D721Med (cell line): ENCODE measurements at places on chromosomes 2 and 18.

DNA sequence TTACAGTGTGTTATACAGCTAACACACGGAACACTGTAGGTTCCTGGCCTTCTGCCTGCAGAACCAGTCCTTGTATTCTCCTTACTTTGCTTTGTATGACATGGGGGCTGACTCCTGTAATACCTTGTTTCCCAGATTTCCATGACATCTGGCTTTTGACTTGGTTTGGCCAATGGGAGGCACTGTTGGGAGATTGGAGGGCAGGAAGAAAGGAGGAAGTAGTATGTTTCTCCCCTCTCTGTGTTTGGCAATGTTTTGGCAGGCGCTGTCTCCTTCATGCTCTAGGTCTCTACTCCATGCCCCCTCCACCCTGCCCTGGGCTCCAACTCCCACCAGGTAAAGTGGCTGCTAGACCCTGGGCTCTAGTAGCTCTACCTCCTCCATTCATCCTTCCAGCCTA is 331.1 kb upstream of the SLC14A2 start:
- no peak for DNase-seq

DNA sequence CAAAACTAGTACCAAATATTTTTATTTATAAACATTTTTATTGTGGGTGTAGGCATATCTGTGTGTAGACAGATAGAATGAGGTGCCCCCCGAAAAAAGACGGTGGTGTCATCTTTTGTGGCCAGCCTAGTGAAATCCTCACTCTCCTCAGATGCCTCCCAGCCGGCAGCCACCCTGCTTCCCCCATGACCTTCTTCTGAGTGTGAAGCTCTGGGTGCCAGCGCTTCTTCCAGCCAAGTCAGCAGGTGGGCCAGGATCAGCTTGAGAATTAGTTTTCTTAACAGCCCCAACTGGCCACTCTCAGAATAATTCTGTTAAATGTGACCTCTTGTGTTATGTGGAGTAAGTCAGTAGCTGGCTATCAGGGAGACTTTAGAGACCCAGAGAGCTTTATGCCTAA is 229.6 kb upstream of the FOSL2 start:
- DNase-seq: no peak

GRCh38 chr18:36503477-36503876 is 206.0 kb downstream of the FHOD3 start:
- no peak for DNase-seq

DNA sequence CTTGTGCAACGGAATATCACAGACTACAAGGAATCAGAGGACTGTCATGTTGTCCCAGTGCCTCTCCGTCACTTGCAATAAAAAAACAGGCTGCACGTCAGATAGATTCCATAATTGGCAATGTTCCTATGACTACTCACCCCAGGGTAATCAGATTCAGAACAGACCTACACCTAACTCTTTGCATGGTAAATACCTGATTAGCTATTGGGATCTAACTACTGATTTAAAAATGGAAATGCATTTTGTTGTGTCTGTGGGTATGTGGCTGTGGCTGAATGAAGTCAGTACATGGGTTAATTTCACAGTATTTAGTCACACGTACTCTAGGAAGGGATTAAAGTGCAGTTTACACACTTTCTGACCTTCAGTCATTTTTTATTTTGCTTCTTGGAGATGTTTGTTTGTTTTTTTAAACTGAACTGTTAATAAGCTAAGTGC is 91.7 kb downstream of the SCN3A start:
- DNase-seq: no peak

GRCh38 chr2:50749216-50749615 is 282.7 kb downstream of the NRXN1 start:
- DNase-seq: no peak

DNA sequence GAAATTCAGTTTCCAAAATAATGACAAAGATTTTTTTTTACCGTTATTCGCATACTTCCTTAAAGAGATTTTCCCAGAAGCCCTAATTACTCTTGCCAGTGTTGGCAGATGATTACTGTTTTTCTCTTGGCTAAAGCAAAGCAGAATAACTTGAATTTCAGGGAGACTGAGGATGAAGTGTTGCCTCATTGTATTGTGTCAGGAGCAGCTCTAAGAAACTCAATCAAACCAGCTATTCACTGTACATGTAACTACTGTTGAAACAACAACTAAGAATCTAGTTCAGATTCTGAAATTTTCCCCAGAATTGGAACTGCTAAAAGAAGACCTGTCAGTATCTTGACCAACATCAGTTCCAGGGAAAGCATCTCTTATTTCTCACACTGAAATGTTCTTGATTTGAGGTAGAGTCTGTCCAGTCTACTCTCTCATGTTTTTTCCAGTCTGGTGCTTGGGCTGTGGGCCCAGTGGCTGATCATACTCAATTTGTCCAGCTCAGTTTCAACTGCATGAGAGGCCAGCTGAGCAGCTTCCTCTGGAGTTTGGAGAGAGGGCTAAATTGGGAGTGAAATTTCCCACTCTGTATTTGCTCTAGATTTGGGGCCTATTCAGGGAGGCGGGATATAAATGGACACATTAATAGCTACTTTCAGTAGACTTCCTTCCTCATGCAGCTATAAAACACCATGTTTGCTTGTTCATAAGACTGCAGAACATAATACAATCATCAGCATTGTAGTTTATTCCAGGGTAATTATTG is 78.5 kb downstream of the PPP1R1C start:
- DNase-seq: no peak

- no peak for DNase-seq
Observed at GRCh38 chr18:11839556-11839955, 11.7 kb upstream of the CHMP1B start.

DNA sequence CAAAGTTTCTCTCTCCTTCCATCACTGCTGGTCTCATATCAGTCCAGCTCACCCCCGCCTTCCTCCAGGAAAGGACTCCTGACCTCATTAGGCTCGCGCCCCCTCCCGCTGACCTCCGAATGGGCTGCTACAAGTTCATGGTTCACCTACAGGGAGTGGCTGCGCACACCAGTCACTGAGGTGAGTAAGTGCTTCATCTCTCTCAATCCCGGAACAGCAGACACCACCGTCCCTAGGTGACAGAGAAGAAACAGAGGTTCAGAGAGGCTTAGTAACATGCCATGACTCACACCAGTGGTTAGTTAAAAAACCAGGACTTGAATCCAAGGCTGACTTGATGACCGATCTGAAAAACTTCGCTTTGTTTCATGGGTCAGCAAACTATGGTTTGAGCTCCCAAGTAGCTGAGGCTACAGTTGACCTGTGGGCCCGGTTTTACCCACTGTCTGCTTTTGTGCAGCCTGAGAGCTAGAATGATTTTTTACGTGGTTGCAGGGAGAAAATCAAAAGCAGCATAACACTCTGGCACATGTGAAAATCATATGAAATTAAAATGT is 42.0 kb downstream of the ZFP36L2 start:
- no peak for DNase-seq

GRCh38 chr18:58241877-58242276 is 197.9 kb downstream of the NEDD4L start:
- DNase-seq: no peak

DNA sequence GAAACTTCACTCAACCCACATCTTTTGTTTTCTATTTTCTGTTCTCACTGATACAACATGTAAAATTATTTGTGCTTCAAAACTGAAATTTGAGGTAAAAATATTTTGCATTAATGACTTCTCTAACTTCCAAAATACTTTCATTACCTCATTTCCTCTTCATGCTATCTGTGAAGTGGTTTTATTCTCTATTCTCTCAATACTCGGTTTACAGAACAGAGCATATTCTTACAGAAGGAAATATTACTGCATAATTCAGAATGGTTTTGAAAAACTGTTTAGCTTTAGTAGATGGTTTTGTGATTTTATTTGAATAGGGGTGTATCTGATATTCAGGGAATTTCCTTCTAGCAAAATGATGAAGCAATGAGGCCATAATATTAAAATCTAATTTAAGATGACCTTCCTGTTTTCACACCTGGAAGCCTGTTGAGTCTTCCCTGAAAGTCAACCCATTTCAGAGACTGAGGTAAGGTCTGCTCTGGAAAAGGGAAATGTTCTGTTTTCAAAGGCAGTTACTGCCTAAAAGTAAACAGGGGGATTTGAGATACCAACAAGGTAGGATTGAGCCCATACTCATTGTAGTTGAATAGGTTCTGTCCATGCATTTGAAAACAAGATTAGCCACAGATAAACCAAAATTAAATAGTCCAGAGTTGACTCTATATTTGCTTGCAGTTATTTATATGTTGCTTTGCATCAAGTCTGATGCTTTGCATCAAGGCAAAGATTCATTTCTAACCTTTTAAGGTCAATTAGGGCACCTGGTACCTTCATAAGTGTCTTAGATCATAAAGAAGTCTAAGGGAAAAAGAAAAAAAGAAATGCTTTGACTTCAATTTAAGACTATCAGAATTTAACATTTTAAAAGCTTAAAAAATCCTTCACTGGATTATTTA is 50.8 kb upstream of the PEX13 start:
- no peak for DNase-seq

DNA sequence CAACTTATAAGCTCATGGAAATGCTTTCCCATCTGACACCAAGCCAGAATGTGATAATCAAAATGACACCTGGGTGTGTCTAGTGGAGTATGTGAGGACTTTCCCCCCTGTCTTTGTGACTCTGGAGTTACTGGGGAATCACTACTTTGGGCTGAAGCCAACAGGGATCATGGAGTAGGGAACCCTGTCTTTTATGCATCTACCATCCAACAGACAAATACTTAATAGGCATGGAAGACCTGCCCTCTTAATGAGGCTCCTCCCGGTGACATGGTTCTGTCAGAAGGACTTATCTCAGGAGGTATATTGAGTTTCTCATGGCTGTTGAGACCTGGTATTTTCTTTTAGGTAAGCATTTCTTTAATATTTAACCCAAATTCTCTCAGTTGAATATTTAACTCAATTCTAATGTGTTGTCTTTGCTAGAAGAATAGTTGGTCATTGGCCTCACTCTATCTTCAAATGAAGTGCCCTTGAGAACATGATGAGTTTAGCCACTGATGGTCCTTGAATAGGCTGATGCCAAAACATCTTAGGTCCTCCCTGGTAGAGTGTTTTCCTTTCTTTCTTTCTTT is 42.1 kb downstream of the TGIF1 start:
- no peak for DNase-seq

DNA sequence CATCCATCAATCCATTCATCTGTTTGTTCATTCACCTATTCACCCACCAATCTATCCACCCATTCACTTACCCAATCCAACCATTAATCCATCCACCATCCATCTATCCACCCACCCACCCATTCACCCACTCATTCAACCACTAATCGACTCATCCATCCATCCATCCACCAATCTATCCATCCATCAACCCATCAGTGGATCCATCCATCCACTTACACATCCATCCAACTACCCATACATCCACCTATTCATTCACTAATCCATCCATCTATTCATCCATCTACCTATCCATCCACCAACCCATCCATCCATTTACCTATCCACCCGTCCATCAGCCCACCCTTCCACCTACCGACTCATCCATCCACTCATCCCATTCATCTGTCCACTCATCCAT is 11.3 kb downstream of the MYO7B start:
- no peak for DNase-seq

DNA sequence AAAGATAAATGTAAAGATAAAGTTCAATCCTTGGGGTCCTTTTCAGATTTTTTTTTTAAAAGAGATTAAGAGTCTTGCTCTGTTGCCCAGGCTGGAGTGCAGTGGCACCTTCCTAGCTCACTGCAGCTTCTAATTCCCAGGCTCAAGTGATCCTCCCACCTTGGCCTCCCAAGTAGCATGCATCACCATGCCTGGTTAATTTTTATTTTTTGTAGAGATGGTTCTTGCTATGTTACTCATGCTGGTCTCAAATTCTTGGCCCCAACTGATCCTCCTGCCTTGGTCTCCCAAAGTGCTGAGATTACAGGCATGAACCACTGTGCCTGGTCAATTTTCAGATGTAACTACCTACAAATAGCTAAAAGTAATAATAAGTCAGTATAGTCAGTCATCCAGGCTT is 21.1 kb downstream of the NFE2L2 start:
- DNase-seq: no peak

- no peak for DNase-seq
Observed at GRCh38 chr2:47014564-47015051, 99.0 kb upstream of the MCFD2 start.

- DNase-seq: no peak
Observed at GRCh38 chr2:49687918-49688317, 533.6 kb upstream of the FSHR start.

- DNase-seq: no peak
Observed at GRCh38 chr2:40098786-40099470, 319.9 kb upstream of the THUMPD2 start.

DNA sequence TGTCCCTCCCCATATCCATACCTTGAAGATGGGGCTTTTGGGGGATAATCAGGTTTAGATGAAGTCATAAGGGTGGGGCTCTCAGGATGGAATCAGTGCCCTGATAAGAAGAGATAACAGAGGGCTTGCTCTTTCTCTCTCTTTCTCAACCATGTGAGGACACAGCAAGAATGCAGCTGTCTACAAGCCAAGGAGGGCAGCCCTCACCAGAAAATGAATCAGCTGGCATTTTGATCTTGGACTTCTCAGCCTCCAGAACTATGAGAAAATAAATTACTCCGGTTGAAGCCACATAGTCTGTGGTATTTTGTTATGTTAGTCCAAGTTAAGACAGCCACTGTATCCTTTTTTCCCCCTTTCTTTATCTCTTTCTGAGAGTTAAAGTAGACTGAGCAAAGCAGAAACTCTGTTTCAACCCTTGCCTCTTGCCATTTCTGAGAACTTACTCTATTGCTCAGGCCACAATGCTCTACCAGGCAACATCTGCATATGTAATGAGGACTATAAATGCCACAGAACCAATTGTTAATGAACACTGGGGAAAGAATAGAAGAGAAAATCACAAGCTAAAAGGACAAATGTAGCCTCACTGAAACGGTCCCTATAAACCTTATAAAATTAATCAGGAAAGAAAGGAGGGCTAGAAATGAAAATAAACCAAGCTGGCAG is 56.9 kb downstream of the SRBD1 start:
- no peak for DNase-seq

- no peak for DNase-seq
Observed at GRCh38 chr18:48857023-48857694, 93.6 kb downstream of the SMAD7 start.

DNA sequence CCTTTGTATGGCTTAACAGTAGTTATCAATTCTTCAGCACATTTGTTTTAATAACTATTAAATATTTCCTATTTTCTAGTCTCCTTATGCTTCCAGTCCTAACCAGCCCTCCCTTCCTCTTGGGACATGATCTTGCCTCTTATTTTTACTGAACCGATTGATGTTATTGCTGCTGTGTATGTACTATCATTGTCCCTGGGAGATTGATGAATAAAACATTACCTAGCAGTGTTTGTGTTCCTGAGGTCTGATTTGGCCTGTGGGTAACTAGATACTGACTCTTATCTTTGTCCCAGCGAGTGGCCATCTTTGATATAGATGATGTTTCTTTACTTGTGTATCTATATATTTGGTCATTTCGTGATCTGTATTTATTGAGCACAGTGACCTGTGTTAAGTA is 192.9 kb downstream of the BABAM2 start:
- no peak for DNase-seq

- DNase-seq: no peak
Observed at GRCh38 chr2:190202604-190203003, 117.0 kb downstream of the HIBCH start.

DNA sequence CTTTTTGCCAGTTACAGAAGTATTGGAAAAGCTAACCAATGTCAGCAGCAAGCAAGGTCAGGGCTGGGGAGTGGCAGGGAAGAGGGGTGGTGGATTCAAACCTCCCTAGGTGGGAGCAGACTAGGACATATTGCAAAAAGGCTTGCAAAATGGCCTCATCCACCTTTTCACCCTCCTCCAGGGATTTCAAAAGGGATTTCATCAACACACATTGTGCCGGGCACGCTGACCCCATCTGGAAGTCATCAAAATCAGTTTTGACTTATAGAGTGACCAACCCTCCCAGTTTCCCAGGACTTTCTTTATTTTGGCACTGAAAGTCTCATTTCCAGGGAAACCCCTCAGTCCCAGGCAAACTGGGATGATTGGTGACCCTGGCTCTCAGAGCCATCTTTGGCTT is 94.7 kb downstream of the BIN1 start:
- DNase-seq: no peak
